ENCODE measurements at places on chromosomes 3 and 15. TPM values are rescaled to one million over a fixed set of nuclear protein-coding genes. Genes with fewer than 3 reads are reported as not detected.

SOX14 gene
- not detected for total RNA-seq

GRCh38 chr15:49731187-49732099, 110.6 kb downstream of the DTWD1 start:
- no peak for DNase-seq

DNA sequence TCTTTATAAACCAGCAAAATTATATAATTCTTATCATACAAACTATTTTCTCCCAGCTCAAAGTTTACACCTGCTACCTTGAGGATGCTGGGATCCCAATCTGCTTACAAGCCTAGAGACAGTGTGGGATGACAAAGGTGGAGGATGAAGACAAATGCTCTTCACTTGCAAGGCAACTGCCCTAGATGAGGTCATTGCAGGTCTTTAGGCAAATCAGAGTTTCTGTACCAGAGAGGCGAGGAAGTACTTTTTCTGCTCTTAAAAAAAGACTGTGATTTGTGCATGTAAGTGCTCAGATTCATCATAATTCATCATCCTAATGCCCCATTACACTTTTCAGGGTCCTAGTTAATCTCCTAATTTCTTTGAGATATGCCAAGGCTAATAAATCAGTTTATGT, 376.1 kb downstream of the ZPLD1 start:
- DNase-seq: no peak

DNA sequence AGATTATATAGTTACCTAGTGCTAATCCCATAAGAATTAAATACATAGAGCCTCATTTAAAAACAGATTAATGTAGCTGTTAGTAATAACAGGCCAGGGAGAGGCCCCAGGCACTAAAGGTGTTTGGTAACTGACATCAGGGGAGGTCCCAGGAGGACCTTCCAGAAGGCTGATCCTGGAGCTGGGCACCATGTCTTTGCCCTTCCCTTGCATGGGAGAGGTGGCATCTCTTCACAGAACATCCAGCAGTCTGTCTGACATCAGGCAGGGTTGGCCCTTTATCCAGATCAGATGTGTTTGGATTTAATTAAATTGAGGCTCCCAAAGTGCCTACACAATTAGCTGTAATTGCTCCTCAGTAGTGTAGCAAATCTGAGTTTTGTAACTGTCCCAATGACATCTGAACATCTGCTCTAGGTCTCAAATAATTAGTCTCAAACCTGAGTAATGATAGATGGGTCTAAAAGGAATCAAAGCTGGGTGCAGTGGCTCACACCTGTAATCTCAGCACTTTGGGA, 53.0 kb downstream of the RLBP1 start:
- no peak for DNase-seq

GRCh38 chr3:171183042-171183441, 156.5 kb upstream of the SLC2A2 start:
- no peak for DNase-seq

DOCK3 gene
- not detected for total RNA-seq

GRCh38 chr3:149990423-149990948, 19.8 kb upstream of the PFN2 start:
- DNase-seq: no peak

KLHL6 gene
- 0.35 TPM for total RNA-seq

- DNase-seq: no peak
Observed at GRCh38 chr3:136546720-136547119, 205.5 kb downstream of the STAG1 start.

- DNase-seq: no peak
Observed at GRCh38 chr3:153138276-153139210, 23.5 kb upstream of the RAP2B start.

- peak; percentile 60 for DNase-seq
Observed at GRCh38 chr15:80404057-80404760, at the start of gene ARNT2. ARNT2 (plus strand) TSS chr15:80404382; CDS start chr15:80404516, 134 bp downstream.

- DNase-seq: no peak
Observed at GRCh38 chr15:38849046-38849445, 284.4 kb upstream of the RASGRP1 start.

DNA sequence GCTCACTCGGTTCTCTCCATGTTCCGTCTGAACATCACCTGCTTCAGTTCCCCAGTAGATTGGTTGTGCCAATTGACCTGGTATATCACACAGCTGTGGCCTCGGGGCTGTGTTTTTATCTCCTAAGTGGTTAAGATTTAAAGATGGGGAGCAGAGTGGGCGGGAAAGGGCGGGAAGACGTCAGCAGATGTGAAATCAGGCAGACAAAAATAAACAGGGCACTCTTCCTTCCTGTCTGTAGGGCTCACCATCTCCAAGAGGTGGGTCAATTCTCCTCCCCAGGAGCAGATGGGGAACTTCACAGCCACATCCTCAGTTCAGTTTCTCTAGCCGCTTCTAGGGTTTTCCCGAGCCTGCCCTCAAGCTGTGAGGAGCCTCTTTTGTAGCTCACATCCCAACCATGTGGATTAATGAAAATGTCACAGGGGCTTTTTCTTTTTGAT, 26.8 kb upstream of the LIMD1 start:
- DNase-seq: no peak

DNA sequence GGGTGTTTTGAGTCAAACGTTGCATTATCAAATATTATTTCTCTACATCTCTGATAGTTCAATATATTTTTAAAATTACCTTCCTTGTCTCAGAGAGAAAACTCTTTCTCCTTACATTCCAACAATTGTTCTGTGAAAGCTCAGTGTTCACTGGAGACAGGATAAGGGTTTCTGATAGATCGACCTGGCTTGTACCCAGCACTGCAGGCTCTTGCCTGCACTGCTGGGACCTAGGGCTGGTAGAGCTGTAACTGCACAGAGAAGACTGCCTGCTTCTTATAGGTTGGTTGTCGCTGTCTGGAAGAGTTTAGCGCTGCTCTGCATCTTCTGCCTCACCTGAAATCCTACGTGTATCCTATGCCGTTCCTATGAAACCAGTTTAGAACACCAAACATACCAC, 249.9 kb upstream of the LRTM1 start:
- DNase-seq: no peak

GRCh38 chr15:91824256-91824655, 29.3 kb upstream of the SLCO3A1 start:
- no peak for DNase-seq

- no peak for DNase-seq
Observed at GRCh38 chr3:10889206-10889960, 73.4 kb downstream of the SLC6A11 start.

- no peak for DNase-seq
Observed at GRCh38 chr3:4850211-4850927, 128.9 kb upstream of the BHLHE40 start.

DPH3 gene
- total RNA-seq: 17.9 TPM

FGF12 gene
- 1.2 TPM for total RNA-seq

- DNase-seq: no peak
Observed at GRCh38 chr3:49013738-49014660, 4.4 kb downstream of the DALRD3 start.

- no peak for DNase-seq
Observed at GRCh38 chr3:79040091-79040490, 727.7 kb downstream of the ROBO1 start.

DNA sequence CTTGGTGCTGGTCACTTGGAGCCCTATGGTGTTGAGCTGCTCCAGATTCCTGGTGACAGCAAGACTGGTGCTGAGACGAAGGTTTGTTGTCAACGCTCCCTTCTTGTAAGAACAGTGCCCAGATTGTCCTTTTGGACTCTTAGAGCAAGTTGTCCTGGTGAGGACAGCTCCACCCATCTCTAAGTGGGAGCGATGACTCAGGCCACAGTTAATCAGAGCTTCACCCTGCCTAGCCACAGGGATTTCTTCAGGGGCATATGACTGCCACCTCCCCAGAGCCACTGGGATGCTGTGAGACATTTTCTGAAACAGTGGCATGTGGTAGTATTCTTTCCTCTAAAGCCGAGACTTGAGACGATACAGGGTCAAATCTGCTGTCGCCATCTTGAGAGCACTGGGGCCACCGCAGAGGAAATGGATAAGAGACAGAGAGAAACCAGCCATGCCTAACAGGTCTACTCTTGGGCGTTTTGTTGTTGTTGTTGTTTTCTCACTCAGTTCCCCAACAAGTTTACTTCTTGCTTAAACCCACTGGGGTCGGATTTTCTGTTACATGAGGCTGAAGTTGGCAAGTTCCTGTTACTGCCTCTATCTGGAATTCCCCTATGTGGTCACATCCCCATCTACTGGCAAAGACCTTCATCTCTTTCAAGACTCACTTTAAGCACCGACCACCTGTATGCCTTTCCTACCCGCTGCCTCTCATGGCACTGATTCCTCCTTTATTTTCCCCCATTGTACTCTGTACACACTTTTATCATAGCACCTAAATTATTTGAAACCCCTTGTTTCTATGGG, 16.0 kb upstream of the PCOLCE2 start:
- no peak for DNase-seq

TNNC1 gene
- total RNA-seq: 0.80 TPM

- peak; percentile 71 for DNase-seq
Observed at GRCh38 chr3:123449102-123449996, 459 bp upstream of the ADCY5 start.

DENND4A gene
- 55.0 TPM for total RNA-seq

DNA sequence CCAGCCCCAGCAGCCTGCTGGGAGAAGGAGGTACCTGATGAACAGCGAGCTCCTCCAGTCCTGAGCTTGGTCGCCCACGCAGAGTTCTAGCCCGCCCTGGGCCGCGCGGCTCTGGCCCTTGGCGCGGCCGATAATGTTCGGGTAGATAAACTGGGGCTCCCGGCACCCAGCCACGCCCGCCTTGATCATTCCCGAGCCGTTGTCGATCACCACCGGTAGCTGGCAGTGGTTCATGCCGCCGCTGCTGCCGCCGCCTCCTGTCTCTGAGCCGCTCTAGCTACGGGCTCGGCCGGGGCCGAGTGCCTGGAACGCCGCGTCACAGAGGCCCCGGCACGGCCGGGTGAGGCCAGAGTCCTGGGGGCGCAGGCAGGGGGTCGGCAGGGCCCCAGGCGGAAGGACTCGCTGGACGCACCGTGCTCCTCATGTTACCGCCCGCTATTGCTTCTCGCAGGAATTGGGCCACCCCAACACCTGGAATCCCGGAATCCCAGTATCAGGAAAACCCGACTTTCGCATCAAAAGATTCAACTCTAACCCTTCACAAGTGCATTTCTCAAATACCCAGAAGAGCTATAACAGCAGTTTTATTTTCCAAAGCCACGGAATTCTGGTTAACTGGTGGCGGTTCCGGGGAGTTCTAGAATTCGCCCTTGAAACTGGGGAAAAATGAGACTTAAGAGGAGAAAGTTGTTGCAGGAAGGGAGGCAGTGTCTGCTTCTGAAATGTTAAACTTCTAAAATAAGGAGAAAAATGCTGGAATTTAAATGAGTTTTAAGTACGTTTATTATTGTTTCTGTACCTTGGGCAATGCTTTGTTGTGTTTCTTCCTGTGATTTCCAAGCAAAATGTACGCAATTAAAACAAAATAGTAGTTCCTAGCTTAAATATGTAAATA, at the start of gene ACTRT3:
ACTRT3 (minus strand) TSS at position 275 of the 895 bp plus-strand sequence; CDS start at position 234, 41 bp downstream.
- DNase-seq: peak; percentile 82

Data from ovary (tissue), 10 donors.